Spleen (tissue), 13 donors: ENCODE measurements at places on chromosomes 6 and 20. TPM values are rescaled to one million over a fixed set of nuclear protein-coding genes. Genes with fewer than 3 reads are reported as not detected.

RIMS1 gene
- total RNA-seq = not detected

SLC22A3 gene
- 0.87 TPM for total RNA-seq

SLC17A3 gene
- total RNA-seq = not detected

DNA sequence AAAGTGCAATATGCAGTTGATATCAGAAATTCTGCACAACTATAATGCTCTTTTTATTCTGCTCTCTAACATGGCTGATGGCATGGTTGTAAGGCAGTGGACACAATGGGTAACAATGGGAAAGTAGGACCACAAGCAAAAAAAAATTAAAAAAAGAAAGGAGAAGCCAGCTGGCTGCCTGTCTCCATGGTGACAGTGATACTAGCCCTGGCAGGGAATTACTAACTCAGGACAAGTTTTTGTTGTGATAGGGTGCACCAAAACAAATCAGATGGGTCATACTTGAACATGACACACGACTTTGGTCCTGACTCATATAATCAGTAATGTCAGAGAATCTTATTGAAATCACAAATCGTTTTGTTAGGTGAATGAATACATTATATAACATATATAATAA lies 169.4 kb downstream of the TRDN start:
- no peaks in the 10 kb centered on the region for H3K36me3 ChIP-seq
- no peak overlapping the region for H3K27ac ChIP-seq
- no peaks in the 10 kb centered on the region for H3K27me3 ChIP-seq
- H3K4me3 ChIP-seq = no peak overlapping the region

ZNF391 gene
- total RNA-seq = 2.9 TPM

SMLR1 gene
- total RNA-seq = not detected

DNA sequence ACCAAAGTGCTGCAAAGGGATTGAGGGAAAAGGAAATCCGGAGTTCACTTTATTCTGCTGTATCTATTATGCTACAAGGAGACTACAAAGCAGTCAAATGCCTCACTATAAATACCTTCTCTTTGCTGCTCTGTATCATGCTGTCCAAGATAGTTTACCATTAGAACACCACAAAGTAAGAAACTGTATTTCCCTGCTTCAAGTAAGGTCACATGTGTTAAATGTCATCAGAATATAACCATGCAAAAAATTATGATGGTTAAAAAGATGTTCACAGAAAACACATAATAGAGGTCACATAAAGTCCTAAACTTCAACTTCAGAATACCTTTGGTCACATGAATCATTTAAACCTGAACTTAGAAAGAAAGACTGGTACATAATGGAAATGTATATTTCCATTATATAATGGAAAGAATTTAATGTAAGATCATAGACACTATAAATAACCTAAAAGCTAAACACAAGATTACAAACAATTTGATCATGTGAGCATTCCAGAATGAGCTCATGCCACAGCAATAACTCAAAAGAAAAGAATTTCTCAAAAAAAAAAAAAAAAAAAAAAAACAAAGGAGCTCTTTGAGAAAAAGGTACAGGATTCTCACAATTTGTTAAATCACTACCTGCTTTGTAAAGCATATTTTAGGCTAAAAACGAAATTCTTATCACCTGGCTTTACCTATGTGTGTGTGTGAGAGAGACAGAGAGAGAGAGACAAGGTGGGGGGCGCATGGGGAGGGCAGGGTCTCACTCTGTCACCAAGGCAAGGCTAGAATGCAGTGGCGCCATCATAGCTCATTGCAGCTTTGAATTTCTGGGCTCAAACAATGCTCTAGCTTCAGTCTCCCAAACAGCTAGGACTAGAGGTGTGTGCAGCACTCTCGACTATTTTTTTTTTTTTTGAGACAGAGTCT lies 58.7 kb downstream of the KIF13A start:
- peaks cover 27% of the 10 kb centered on the region for H3K4me1 ChIP-seq
- H3K27ac ChIP-seq = no peak overlapping the region
- no peak overlapping the region for H3K4me3 ChIP-seq
- no peaks in the 10 kb centered on the region for H3K27me3 ChIP-seq
- DNase-seq = no peak
- no peaks in the 10 kb centered on the region for H3K36me3 ChIP-seq

DNA sequence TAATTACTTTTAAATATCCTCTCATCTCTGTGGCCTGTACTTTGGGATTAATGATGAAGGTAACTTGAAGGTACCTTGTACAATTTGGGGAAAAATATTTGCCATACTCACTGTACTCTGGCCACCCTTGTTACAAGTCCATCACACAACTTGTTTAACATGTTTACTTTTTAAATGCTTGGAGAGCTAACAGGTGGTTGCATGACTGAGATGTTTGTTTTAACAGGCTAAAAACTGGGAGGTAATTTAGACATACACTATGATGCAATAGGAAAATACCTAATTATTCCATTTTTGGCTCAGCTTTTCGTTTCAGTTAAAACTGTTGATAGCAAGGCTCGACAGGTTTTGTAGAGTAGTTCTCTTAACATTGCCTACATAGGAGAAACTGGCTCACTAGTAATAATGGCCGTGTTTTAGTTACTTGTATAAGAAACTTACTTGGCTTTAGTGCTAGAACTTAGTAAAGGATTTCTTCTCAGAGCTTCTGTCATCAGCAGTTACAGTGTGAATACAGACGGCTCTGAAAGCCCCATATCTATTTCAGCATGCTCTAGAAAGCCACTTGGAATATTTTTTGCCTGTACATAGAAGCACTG lies 489.8 kb upstream of the SOX4 start:
- no peaks in the 10 kb centered on the region for H3K36me3 ChIP-seq
- no peak overlapping the region for H3K27ac ChIP-seq
- no peak overlapping the region for H3K4me3 ChIP-seq
- peaks cover 13% of the 10 kb centered on the region for H3K4me1 ChIP-seq

IL22RA2 gene
- total RNA-seq = not detected

DNA sequence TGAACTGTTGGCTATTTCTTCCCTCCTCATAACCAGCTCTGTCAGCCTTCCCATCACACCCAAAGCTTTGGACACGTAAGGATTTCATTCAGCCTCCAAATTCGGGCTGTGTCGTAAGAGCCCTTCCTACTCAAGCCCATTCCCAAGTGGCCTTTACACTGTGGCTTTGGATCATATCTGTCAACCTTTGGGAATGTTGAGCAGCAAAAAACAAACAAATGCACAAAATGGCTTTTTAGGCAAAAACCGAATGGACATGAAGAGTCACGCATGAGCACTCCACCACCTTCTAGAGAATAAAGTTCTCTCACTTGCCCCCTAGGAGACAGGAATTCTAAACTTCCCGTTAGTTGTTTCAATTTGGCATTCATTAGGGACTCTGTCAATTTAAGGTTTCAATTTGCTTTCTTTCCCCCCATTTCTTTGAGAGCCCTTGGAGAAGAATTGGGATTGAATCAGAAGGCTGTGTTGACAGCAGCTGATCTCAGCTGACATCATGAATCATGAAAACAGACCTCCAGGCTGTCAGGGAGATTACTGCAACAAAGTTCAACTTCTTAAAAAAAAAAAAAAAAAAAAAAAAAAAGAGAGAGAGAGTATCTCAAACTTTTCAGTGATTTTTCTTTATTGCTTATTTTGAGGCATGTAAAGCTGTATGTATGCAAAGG lies 110.3 kb downstream of the BCAS1 start:
- no peak for DNase-seq
- H3K27ac ChIP-seq = no peak overlapping the region
- no peaks in the 10 kb centered on the region for H3K4me1 ChIP-seq
- H3K36me3 ChIP-seq = no peaks in the 10 kb centered on the region

DNA sequence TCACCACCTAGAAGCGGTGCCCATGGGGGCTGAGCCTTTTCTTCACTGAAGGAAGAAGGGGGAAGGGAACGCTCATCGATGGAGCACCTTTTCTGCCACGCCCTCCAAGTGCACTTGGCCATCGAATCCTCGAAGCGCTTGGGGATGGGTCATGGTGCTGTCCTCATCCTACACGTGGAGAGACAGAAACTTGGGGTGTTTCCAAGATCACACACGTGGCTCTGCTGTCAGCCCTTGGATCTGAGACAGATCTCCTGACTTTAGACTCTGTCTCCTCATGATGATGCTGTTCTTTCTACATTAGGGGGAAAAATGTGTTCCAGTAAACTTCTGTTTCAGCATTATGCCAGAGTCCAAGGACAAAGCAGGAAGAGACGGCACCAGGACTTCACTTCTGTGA lies 78.5 kb downstream of the SYNDIG1 start:
- no peak overlapping the region for H3K4me3 ChIP-seq
- DNase-seq = no peak
- H3K4me1 ChIP-seq = no peaks in the 10 kb centered on the region
- no peak overlapping the region for H3K27ac ChIP-seq
- H3K36me3 ChIP-seq = no peaks in the 10 kb centered on the region

PHACTR2 gene
- total RNA-seq = 111 TPM

POU5F1 gene
- total RNA-seq = 0.74 TPM
